ENCODE measurements at places on chromosomes 2 and 18.

DNA sequence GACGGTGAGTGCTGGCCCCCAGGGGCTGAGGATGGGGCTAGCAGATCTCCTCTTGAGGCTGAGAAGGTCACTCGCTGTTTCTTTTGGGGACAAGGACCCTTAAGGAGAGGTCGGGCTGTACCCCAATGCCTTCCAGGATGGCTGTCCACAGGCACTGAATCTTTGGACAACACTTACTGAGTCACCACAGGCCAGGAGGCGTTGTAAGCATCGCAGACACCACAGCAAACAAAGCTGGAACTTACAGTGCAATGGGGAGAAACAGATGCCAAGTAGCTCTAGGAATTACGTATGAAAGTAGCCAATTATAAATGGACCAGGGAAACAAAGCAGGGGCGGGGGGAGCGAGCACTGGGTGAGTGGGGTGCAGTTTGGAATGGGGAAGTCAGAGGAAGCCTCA is 219.8 kb downstream of the GLI2 start:
- DNase-seq: no peak

DNA sequence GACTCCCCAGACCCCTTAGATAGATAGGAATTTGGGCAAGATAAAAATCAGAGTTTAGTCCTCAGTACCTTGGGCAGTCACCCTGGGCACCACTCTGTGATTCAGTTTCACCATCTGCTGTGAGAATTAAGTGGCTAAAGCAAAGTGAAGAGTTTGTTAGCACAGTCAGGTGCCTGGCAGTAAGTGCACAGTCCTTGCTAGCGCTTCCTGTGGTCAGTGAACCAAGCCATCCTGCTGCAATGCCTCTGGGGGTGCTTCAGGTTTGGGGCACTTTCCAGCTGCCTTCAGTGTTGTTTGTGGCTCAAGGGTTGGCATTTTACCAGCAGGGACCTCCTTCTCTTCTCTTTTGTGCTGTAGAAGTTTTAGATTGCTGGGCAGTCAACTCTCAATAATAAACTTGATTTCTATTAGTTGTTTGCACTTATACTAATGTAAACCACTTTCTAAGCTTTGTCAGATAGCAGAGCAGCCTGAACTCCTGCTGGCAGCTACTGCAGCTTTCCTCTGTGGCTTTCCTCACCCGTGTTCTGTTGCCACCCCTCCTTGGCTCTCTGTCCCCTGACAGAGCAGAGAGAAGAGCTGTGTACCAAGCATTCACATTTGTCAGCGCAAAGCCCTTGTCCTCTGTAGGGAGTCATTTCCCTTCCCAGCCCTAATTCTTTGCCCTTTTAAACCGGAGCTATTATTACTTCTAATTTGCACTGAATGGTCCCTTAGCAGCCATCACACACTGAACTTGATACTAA is 48.4 kb upstream of the RMP24 start:
- DNase-seq: no peak

GRCh38 chr2:221235941-221236340 is 336.2 kb downstream of the EPHA4 start:
- no peak for DNase-seq

DNA sequence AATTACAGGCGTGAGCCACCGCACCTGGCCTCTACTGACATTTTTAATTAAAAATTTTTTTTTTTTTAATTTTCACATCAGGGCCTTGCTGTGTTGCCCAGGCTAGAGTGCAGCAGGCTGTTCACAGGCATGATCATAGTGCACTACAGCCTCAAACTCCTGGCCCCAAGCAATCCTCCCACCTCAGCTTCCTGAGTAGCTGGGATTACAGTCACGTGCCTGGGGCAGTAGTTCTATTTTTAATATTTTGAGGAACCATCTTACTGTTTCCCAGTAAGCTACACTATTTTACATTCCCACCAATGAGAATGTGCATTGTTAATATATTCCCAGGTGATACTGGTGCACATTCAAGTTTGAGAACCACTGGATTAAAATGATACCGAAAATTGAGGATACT is 92.7 kb downstream of the WDSUB1 start:
- DNase-seq: no peak

DNA sequence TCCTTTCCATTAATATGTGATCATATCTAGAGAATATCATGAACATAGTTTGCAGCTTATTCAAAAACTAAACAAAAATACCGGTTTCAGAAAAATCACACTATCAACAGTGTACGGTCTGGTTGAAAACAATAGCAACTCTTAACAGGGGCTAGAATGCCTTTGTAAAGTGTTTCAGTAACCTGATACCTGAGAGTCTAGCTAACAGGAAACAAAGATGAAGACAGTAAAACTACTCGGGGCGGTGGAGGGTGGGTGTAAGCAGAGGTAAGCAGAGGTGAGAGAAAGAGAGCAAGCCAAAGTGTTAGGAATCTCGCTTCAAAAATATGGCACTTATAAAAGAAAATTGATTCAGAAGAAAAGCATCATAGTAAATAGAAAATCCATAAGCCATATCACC is 109.0 kb upstream of the RGPD4 start:
- no peak for DNase-seq

DNA sequence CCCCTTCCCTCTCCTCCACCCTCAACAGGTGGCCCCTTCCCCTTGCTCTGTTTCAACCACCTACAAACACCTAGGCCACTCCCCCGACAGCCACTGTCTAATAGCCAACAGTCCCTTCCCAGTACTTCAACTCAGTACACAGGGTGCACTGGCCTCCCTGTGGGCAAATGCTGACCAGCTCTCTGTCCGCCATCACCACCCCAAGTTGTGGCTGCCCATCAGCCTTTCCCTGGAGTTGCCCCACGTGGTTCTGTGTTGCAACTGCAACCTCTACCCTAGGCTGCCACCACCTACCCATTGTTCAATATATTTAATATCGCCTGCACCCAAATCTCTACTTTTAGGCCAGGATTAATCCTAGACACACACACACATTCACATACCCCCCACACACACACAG is 173.5 kb downstream of the MREG start:
- no peak for DNase-seq

- DNase-seq: no peak
Measured at GRCh38 chr2:7119132-7119835, 202.1 kb downstream of the RNF144A start.

DNA sequence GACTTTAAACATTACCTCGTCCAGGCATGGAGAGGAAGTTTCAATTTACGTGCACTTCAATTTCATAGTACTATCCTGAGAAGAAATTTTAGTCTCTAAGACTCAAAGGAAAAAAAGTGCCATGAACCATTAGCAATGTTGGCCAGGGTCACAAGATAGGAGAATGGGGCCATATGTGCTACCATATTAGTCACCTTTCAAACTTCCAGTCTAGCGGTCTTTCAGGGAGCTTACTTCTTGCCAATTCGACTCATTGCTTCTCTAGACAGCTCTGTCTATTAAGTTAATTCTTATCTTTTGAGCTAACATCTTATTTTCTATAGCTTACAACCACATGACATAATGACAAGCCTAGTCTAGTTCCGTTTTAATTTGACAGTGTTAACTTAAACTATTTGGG is 129.1 kb downstream of the ANKRD44 start:
- no peak for DNase-seq

DNA sequence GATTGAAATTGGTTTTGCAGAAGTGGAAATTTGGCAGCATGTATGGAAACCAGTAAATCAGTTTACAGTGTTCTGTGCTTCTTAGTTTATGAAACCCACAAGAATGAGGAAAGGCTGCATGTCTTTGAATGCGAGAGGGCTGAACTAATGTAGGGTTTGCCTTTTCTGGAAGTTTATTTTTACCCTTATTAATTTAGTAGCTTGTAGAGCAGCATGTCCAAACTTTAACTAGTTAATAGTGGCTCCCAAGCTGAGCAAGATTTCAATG is 50.4 kb downstream of the LDLRAD4 start:
- no peak for DNase-seq

DNA sequence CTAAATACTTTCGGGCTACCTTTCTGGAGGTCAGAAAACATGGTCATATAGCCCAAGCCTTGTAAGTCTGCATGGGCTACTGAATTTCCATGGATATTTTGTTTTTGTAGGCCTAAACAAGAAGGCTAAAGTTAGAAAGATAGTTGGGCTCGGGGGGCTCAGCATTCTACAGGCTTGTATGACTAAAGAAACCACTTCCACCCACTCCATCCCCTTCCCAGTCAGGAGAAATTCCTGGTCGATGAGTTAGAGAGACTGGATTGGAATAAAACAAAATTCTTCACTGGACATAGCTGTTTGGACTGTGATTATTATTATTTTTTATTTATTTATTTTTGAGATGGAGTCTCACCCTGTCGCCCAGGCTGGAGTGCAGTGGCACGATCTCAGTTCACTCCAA is 539.4 kb upstream of the TNP1 start:
- no peak for DNase-seq

DNA sequence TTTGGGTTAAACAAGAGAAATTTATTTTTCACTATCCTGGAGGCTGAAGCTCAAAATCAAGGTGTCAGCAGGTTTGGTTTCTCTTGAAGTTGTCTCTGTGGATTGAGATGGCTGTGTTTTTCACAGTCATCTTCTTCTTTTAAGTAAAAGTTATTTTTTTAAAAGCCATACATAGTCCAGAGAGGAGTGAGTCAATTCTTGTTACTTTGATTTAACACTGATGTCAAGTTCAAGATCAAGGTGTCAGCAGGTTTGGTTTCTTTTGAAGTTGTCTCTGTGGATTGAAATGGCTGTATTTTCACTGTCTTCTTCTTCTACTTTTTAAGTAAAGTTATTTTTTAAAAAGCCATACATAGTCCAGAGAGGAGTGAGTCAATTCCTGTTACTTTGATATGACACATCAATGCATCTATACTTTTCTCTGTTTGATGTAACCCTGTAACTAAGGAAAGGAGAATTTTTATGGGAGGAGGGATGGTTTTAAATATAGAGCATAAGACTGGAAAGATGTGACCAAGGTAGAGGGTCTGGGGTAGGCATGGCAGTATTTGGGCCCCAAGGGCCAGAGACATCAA is 22.5 kb upstream of the RASGRP3 start:
- no peak for DNase-seq

GRCh38 chr2:40103163-40103562 is 324.1 kb upstream of the THUMPD2 start:
- no peak for DNase-seq

DNA sequence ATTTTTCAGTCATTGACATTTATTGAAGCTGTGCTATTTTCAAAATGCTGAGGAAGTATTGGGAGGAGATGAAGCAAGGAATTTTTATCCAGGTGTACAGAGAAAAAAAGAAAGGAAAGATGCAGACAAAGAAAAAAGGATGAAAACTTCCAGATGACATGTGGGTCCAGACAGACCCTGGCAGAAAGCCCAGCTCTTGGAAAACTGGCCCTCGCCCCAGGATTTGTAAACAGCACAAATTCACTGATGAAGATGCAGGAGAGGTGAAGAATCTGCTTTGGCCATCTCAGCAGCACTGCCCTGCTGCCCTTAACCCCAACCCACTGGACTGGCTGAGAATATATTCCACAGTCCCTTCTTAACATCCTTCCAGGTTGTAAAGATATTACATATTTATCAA is 12.5 kb downstream of the TACR1 start:
- DNase-seq: no peak

DNA sequence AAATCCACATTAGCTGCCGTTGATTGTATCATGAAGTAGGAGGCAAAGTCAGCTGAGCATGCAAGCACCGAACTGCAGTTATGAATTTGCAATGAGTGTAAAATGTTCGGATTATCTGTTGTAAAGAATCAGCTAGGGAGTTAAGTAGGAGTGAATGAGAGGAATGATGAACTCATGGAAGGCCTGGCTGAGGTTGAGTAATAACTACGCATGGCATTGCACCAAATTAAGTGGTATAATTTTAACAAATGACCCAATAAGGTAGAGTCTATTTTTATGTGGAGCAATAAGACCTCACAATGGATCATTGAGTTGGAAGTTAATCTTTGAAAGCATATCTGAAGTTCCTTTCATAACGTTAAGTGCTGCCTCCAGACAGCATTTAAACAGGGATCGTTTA is 288.2 kb upstream of the CHST9 start:
- DNase-seq: no peak

- DNase-seq: no peak
Measured at GRCh38 chr2:54387059-54387991, 68.8 kb upstream of the SPTBN1 start.

DNA sequence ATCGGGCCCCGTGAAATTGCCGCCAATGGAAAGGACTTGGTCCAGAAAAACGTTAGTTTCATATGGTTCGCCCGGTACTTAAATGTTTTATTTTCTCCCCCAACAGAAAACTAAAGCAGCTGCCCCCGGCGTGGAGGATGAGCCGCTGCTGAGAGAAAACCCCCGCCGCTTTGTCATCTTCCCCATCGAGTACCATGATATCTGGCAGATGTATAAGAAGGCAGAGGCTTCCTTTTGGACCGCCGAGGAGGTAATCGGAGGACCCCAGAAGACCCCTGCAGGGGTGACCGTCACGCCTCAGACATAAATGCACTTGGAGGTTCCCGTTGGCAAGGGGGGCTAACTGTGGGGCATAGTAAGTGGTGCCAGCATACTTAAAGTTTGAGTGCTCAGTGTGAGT is 742 bp downstream of the RRM2 start:
- no peak for DNase-seq

DNA sequence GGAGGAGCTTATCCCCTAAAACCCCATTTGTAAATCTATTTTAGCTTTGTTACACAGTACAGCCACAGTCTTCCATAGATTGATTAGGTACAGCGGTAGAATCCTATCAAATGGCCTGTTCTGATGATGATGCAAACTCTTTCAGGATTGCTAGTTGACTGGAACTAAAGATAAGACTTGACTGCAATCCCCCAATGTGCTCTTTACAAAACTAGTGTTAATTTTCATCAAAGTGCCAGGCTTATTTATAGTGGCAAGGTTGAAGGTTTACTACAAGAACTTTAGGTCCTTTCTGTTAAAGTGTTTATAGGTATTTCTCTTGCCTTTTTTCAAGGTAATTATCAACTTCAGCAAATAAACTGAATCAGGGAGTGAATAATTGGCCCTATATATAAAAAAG is 9.0 kb upstream of the OTX1 start:
- DNase-seq: no peak

GRCh38 chr2:207546822-207547221 is 17.1 kb downstream of the CREB1 start:
- no peak for DNase-seq

GRCh38 chr2:2906091-2906490 is 471.5 kb downstream of the EIPR1 start:
- no peak for DNase-seq

GRCh38 chr18:73848656-73849055 is 299.0 kb downstream of the FBXO15 start:
- no peak for DNase-seq

DNA sequence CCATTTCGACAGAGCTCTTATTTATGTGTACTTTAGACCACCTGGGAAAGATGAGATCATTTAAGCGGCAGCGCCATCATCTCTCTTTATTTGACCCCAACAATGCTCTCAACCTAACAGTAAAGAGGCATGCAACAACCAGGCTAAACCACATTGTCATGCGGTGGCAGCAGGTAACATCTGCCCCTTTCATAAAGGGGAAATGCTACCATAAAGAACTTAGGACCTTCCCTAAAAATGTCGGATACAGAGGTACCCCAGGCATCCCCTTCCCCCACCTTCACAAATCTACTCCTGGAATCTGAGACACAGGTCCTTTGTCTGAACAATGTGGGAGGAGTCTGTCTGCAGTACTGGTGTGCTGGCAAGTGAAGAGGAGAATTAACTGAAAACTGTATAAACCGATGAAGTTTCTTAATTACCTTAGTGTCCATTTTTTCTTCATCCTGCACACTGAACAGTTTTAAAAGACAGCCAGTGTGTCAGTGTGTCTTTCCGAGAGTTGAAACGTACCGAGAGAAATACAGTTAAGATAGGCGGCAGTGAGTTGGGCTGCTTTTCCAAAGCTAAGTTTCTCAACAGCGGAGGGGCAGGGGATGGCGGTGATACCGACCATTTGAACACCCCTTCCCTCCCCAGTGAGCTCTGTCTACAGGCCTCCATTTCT is 1.9 kb downstream of the MEX3C start:
- DNase-seq: no peak

All from activated CD4-positive, alpha-beta T cell treated with anti-CD3 and anti-CD28 coated beads, Interleukin-2, amount 50 U/mL, for 24 hours (primary cell).